H1 (cell line): ENCODE measurements at places on chromosomes 11 and 22.

GRCh38 chr11:124405581-124405980, 6.8 kb upstream of the OR8B3 start:
- H3K27ac ChIP-seq: no peak overlapping the region
- DNase-seq: no peak
- H3K36me3 ChIP-seq: no peaks in the 10 kb centered on the region
- no peaks in the 10 kb centered on the region for H3K27me3 ChIP-seq
- no peaks in the 10 kb centered on the region for H3K4me1 ChIP-seq
- no peak overlapping the region for H3K4me3 ChIP-seq

- H3K4me1 ChIP-seq: no peaks in the 10 kb centered on the region
- peaks cover 87% of the 10 kb centered on the region for H3K36me3 ChIP-seq
- no peak overlapping the region for H3K27ac ChIP-seq
- H3K4me3 ChIP-seq: no peak overlapping the region
Measured at GRCh38 chr11:43403357-43404231, 44.9 kb downstream of the TTC17 start.

- H3K4me1 ChIP-seq: no peaks in the 10 kb centered on the region
- H3K27me3 ChIP-seq: no peaks in the 10 kb centered on the region
- H3K36me3 ChIP-seq: no peaks in the 10 kb centered on the region
Measured at GRCh38 chr11:29641201-29641600, 375.6 kb downstream of the KCNA4 start.

DNA sequence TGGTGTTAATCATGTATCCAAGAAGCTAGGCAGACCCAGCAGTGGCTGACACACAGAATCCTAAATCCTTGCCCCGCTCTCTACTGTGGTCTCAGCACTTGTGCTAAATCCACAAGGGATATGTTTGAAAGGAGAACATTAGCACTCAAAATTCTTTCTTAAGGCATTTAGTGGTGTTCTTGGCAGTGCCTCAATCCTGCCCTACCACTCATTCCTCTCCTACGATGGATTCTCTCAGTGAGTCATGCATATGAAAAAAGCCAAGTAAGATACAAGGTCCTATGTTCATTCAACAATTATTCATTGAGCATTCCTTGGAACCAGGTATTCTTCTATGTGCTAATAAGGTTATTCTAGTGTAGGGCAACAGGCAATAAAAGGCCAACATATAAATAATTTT, 31.2 kb downstream of the RRP8 start:
- H3K4me1 ChIP-seq: peaks cover 3% of the 10 kb centered on the region
- H3K27ac ChIP-seq: no peak overlapping the region
- H3K36me3 ChIP-seq: no peaks in the 10 kb centered on the region
- H3K27me3 ChIP-seq: no peaks in the 10 kb centered on the region

DNA sequence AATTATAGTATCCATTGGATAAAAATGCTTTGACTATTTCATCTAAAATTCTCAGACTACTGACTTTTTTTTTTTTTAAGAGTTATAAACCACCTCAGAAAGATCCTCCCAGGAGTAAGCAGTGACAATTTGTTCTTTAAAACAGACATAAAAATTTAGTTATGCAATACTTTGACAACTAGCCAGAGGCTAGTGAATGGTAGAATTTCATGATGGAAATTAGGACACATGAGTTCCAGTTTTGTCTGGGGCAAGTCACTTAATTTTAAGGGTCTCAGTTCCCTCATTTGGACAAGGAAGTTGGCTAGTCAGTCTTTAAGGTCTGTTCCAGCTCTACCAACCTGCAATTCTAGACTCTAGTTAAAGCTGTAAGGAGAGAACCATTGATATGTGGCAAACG, 2.9 kb downstream of the IL18 start:
- H3K36me3 ChIP-seq: no peaks in the 10 kb centered on the region
- H3K4me1 ChIP-seq: no peaks in the 10 kb centered on the region
- no peak overlapping the region for H3K4me3 ChIP-seq
- DNase-seq: no peak

- DNase-seq: no peak
- H3K27ac ChIP-seq: no peak overlapping the region
- no peaks in the 10 kb centered on the region for H3K27me3 ChIP-seq
- H3K4me3 ChIP-seq: peak overlapping the region; percentile 4; the same call in 1 of the 2 replicates
Measured at GRCh38 chr11:57205041-57205641, 23.4 kb downstream of the LRRC55 start.

DNA sequence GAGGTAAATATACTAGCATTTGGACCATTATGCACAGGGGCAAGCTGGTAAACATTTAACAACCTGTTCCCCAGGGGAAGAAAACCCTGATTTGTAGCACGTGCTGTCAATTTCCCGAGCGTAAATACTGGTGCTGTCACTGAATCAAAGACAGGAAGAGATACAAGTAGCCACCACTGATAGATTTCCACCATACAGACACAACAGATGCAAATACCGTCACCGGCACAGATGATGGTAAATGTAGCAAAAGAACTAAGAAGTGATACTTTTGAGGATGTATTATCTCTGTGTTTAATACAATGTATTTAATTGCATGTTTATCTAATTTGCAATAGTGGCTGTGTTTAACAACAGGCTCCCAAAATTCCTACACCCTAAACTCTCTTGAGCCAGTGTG, 39.6 kb downstream of the SHISAL1 start:
- peaks cover 10% of the 10 kb centered on the region for H3K4me1 ChIP-seq
- no peak overlapping the region for H3K27ac ChIP-seq

DNA sequence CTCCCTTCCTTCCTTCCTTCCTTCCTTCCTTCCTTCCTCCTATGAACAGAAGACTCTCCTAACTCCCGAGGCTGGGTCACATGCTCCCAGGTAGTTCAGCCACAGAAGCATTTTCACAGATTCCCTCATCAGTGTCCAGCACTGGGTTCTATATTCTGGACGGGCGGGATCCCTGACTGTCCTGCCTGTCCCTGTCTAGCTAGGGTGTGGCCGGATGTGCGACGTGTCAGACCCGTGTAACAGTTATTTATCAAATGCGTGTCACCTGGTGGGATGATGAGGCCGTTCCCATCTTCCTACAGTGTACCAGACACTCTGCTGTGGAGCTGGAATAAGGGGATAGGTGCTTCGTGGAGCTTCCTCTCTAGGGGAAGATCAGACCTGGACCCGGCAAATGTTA, 901.0 kb downstream of the BRD1 start:
- no peaks in the 10 kb centered on the region; the same call in 1 of the 2 replicates for H3K4me1 ChIP-seq
- H3K36me3 ChIP-seq: no peaks in the 10 kb centered on the region
- no peak overlapping the region for H3K27ac ChIP-seq
- no peak overlapping the region for H3K4me3 ChIP-seq

GRCh38 chr22:49015993-49016908, 811.4 kb downstream of the BRD1 start:
- H3K4me1 ChIP-seq: no peaks in the 10 kb centered on the region; the same call in 1 of the 2 replicates
- H3K27ac ChIP-seq: no peak overlapping the region

- no peak overlapping the region for H3K27ac ChIP-seq
- no peak for DNase-seq
- no peaks in the 10 kb centered on the region for H3K36me3 ChIP-seq
- H3K27me3 ChIP-seq: no peaks in the 10 kb centered on the region
Measured at GRCh38 chr11:8754241-8754640, 71.6 kb downstream of the RPL27A start.

DNA sequence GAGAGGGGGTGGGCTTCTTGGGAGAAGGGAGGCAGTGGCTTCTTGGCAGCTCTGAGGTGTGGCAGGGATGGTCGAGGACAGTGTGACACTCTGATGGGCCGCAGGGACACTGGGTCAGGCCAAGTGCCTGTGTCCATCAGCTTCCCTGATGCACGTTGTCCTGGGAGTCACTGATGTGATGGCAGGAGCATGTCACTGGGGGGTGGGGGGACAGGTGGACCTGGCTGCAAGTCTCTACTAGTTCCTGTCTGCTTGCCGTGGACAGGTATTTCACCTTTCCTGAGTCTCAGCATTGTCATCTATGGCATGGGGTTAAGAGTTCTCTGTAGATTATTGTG, 592.9 kb downstream of the TBC1D22A start:
- no peaks in the 10 kb centered on the region for H3K36me3 ChIP-seq
- no peaks in the 10 kb centered on the region for H3K27me3 ChIP-seq
- no peaks in the 10 kb centered on the region for H3K4me1 ChIP-seq
- H3K27ac ChIP-seq: no peak overlapping the region

DNA sequence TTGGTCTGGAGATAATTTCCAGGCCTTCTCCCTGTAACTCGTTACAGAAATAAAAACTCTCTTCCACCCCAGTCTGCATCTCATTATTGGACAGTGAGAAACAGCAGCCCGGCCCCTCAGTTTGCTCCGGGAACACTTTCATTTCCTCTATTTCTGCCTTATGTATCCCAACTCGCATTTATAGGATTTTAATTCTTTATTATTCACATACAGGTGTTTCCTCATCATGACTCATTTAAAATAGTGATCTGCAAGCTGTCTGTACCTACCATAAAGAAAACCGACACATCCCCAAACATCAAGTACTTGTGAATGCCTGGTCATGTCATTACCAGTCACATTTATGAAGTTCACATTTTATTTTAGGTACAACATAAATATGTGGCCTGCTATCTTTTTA, 42.8 kb downstream of the PIWIL3 start:
- peaks cover 4% of the 10 kb centered on the region; the same call in 1 of the 2 replicates for H3K4me1 ChIP-seq
- DNase-seq: no peak
- H3K27me3 ChIP-seq: no peaks in the 10 kb centered on the region
- H3K36me3 ChIP-seq: no peaks in the 10 kb centered on the region
